ENCODE measurements at places on chromosomes 11 and 22. TPM values are rescaled to one million over a fixed set of nuclear protein-coding genes. Genes with fewer than 3 reads are reported as not detected.

DNA sequence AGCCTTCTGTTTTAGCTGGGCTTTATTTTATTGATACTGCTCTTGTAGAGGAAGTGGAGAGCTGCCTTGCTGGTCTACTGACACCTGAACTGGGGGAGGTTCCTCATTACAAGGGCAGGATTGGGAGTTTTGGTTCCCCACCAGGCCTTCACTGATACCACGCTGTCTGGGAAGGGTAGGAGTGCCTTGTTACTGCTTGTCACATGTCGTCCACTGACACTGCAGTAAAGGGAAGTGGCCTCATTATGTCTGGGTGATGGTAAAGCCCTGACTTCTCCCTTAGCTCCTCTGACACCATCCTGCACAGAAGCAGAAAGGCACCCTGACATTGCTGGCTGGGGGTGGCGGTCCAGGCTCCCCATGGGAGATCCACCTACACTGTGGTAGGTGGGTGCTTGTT, 38.7 kb upstream of the ELF5 start:
- no peak for DNase-seq

DNA sequence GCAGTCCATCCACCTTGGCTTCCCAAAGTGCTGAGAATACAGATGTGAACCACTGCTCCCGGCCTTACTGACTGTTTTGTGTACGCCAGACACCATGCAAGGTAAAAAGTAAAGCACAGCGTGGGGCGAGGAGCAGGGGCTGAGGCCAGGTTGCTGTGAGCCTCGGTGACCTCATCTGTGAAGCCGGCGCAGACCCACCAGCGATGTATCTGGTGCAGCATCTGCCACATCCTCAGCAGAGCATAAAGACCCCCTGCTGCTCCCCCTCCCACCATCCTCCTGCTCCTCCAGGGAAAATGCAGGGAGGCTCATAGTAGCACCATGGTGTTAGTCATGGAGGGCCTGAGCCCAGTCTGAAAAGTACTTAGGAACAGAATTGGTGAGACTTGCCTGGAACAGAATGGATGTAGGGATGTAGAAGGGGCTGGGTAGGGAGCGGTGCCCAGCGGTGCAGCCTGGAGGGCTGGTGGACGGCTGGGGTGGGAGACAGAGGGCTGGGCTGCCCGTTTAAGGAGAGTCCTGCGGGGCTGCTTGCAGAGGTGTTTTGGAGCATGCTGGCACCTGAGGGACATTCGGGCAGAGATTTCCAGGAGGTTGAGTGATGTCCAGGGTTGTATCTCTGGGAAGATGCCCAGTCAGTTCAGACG, 462.4 kb downstream of the BRD1 start:
- DNase-seq, result no peak

Gene PDE2A
- 12.6 TPM for polyA plus RNA-seq

- no peak for DNase-seq
Measured at GRCh38 chr11:76655501-76656049, 15.0 kb downstream of the LRRC32 start.

- DNase-seq, result peak; percentile 16
Measured at GRCh38 chr11:108009497-108010370, 1.0 kb downstream of the CUL5 start.

DNA sequence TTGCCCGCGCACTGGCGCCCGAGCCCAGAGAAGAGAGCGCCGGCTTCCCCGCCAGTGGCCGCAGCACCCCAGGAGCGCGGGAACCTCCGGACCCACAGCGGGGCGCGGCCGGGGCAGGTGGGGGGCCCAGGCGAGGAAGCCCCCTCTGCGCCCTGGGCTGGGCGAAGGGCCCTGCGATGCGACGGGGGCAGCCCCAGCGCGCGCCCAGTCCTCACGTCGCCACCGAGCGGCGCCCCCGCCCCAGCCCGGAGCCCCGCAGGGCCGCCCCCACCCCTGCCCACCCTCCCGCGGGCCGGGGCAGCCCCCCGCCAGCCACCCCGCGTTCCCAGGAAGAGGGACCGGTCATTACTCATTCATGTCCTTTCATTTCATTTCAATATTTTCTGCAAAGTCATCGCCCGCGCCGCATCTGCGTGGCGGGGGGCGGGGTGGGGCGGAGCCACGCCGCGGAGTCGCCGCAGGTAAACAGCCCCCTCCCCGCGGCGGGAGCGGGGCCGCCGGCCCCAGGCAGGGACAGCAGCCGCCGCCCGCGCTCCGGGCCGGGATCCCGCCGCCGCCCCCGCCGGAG, 673 bp upstream of the PANX2 start:
- DNase-seq, result no peak

DNA sequence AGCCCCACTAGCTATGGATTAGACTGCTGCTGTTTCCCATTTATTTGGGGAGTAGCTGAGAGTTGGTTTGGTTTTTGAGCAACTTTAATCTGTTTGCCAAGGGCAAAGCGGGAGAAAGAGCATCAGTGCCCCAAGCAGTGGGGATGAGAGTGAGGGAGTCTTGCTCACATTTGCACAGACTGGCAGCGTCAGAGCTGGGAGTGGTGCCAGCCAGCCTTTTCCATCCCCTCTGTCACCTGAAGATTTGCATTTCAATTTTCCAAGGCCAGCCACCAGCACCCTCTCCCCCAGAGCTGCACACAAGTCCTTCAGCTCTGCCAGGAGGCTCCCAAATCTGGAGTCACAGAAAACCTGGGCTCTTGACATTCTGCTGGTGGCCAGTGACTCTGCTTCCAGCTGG, 21.0 kb upstream of the UVRAG start:
- DNase-seq, result no peak

GRCh38 chr11:72234920-72235319, 9.1 kb downstream of the PHOX2A start:
- DNase-seq, result no peak

- DNase-seq, result no peak
Measured at GRCh38 chr11:12838463-12839123, 164.4 kb downstream of the TEAD1 start.

DNA sequence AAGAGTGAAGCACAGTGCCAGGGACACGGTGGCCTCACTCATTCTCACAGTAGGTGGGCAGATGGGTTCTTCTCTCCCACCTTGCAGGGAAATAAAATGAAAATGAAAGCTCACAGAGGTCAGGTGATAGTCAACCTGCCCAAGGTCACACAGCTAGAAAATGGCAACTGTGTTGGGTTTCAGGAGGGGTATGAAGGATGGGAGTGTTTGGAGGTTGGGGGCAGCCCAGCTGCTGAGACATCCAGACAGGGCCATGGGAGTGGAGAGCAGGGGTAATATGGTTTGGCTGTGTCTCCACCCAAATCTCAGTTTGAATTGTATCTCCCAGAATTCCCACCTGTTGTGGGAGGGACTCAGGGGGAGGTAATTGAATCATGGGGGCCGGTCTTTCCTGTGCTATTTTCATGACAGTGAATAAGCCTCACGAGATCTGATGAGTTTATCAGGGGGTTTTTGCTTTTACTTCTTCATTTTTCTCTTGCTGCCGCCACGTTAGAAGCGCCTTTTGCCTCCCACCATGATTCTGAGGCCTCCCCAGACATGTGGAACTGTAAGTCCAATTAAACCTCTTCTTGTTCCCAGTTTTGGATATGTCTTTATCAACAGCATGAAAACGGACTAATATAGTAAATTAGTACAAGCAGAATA, 247.0 kb downstream of the TENM4 start:
- no peak for DNase-seq

Gene TRIM29
- 0.19 TPM for polyA plus RNA-seq

- peak; percentile 67 for DNase-seq
Measured at GRCh38 chr22:41532908-41533825, 11.1 kb downstream of the POLR3H start.

GRCh38 chr11:16412525-16413172, 56.3 kb upstream of the SOX6 start:
- DNase-seq, result no peak

DNA sequence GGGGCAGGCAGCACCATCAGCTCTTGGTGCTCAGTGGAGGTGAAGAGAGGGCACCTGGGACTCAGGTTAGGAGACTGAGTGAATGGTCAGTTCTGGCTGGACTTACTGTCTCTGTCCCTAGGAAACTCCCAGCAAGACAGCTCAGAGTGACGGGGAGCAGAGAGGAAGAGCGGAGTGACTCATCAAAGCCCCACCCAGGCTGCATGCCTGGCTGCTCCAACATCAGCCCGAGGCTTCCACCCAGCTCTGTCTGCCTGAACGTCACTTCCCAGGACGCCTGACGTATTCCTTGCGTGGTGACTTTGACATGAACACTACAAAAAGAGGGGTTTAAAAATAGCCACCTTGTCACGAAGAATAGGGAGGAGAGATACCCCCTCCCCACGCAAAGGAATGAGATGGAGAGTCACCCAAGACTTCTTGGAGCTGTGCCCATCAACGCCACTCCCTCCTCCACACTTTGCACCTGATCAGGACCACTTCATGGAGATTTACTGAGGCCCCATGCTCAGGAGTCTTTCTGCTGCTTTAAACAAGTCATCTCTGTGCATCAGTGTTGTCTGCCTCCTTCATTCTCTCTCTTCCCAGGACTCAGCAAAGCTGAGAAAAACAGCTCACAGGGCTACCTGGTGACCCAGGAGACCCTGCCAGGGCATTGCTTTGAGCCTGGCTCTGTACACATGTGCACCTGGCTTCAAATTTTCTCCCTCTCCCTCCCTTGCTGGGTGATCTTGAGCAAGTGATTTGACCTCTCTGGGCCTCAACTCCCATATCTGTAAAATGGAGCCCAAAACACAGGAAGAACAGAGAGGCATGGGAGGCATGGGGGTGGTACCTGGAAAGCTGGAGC, 83.1 kb downstream of the MN1 start:
- peak; percentile 67 for DNase-seq

DNA sequence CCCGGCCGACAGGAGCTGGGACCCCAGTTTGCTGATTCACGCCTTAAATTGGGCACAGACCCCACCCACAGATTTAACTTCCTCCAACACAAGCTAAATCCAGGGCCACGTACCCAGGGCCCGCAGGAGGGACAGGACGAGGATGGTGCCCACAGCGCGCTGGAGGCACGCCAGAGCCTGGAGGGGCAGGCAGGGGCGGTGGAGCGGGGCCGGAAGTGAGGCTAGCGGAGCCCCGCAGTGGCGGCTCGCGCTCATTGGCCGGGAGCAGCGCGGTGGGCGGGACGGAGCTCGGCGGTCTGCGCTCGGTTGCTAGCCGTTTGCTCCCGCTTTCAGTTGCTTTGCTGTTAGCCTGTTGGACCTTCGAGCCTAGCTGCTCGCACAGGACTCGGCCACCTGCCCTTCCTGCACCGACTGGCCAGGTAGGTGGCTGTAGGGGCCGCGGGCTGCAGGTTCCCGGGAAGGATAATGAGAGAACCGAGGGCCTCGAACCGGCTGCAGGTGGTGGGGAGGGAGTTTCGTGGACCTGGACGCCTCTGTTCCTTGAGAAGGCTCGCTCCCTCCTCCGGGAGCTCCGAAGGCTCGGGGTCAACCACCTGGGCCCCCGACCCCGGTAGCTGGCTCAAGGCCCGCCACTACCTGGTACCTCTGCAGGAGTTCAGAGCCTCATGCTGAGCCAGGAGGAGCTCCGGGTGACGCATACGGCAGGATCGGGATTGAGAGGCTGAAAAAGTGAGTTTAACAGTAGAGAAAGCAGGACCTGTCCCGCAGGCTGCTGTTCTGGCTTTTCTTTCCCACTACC, at the start of gene CCDC134:
Gene CCDC134 (plus strand): TSS at position 332 of the 799 bp plus-strand sequence. CDS start 8,212 bp downstream, outside the sequence.
- peak; percentile 98 for DNase-seq

- no peak for DNase-seq
Measured at GRCh38 chr11:112206071-112206470, 20.2 kb upstream of the PTS start.

Gene SCUBE2
- polyA plus RNA-seq, result 44.8 TPM

DNA sequence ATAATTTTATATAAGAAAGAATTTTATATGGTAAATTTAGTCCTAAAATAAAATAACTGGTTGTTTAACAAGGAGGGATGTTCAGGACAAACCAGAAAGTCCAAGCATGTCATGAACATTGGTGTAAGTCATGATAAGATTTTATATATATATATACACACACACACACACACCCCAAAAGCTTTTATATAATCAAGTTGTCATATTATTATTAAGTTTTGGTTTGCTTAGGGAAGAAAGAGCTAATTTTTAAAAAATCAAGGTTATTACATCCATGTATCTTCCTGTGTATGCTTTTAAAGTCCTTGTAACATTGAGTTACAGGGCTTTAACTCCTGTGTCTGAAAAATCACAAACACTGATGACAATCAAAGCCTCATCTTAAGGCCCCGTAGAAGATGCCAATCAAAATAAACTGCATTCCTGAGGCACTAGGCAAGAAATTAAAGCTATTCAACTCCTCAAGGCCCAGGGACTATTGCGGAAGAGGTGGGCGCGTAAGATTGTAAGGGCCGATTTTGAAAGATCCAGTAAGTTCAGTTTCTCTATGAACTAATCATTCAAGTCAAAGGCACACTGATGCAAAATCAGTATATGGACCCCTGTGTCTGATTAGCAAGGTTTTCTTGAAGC, 16.8 kb downstream of the APOL6 start:
- DNase-seq, result no peak

GRCh38 chr22:37632174-37633088, 7.0 kb upstream of the SH3BP1 start:
- DNase-seq, result no peak

Gene MRGPRX3
- not detected for polyA plus RNA-seq

GRCh38 chr11:65978391-65979238, 17.1 kb downstream of the SART1 start:
- DNase-seq, result no peak

GRCh38 chr22:32407312-32407711, 4.7 kb downstream of the RTCB start:
- no peak for DNase-seq

DNA sequence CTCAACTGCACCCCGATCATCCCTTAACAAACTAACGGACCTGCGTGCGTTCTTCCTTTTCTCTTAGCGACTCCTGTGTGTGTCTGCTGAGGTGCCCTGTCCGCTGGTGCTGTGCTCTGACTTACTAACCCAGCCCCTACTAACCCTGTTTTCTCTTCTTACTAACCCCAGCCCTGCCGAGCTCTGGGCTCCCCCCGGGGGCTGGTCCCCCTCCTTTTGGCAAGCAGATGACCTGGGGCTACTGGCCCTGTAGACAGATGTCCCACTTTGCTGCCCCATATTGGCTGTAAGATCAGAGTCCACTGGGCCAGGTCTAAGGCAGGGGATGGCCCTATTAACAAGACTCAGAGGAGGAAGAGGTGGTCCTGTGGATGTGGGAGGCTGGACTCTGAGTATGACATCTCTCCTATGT, 14.7 kb downstream of the MIAT start:
- no peak for DNase-seq

Gene MGAT3
- 15.3 TPM for polyA plus RNA-seq

DNA sequence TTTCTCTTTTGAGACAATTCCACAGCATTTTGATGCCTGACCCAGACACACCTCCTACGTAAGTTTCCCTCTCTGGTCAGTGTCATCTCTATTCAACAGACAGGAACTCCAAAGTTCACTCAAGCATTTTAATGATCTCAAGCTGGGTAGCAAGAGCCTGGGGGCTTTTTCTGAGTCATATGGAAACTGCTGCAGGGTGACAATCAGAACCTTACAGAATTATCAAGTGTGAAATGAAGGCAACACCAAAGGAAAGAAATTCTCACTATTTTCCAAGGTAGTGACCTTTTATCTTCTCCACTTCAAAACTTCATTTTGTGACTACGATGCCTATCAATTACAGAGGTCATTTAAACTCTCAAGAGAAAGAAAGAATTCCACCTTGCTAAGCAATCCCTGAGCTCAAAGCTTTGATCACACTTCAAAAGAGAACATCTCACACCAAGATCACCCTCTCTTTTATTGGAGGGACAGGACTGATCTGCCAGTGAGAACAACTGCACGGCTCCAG, 229.0 kb upstream of the ZC3H12C start:
- no peak for DNase-seq

Gene OR4A16
- polyA plus RNA-seq, result not detected

Gene MFRP
- polyA plus RNA-seq, result not detected

Gene PRR5
- 24.6 TPM for polyA plus RNA-seq
